ENCODE measurements at places on chromosomes 1 and 21.

- no peak for DNase-seq
These were observed 562.6 kb upstream of the ADGRL2 start for GRCh38 chr1:81238129-81238528.

- DNase-seq, result no peak
These were observed 103.4 kb downstream of the VPS13D start for GRCh38 chr1:12333036-12333785.

GRCh38 chr1:212415107-212415841, 588 bp upstream of the PACC1 start:
- no peak for DNase-seq

DNA sequence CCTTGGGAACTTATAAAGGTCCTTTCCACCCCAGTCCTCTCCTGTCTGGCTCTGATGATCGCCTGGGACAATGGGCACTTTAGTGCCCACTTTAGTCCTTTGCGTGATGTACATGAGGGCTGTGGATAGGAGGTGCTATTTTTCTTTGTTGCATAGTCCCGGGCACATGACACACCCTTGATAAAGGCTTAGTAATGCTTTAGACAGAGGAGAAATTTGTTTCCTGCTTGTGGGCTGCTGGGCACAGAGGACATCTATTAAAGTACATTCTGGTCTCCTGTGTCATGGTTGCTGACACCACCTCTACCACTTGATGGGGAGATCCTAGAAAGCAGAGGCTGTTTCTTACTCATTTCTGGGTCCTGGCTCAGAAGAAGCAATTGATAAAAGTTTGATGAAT, 5.4 kb upstream of the KNCN start:
- DNase-seq, result no peak

- no peak for DNase-seq
These were observed 5.6 kb upstream of the DSCAM start for GRCh38 chr21:40852563-40852962.

GRCh38 chr1:151514366-151514765, 3.2 kb downstream of the CGN start:
- no peak for DNase-seq

DNA sequence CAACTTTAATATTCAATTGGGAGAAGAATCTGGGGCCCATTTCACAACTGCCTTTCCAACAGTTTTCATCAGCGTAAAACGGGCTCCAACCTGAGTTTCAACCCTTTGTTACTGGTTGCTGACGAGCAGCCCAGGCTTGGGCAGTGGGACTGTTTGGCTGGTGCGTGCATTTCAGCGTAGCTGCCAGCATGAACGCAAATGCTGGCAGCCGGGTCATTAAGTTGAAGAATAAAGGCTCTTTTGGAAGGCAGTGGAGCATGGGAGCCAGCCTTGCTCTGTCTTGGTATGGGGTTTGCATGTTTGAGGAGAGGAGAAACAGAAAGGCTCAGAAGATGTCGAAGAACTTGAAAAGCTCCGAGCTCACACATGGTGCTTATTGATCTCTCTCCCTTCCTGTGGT, 40.7 kb downstream of the WDR3 start:
- DNase-seq, result no peak

GRCh38 chr1:178632653-178633052, 92.4 kb upstream of the RALGPS2 start:
- DNase-seq, result no peak

- no peak for DNase-seq
These were observed 188.6 kb downstream of the SLC35F3 start for GRCh38 chr1:234093107-234093506.
